Globus pallidus (tissue), 1 donor: ENCODE measurements at places on chromosomes 16 and 17.

DNA sequence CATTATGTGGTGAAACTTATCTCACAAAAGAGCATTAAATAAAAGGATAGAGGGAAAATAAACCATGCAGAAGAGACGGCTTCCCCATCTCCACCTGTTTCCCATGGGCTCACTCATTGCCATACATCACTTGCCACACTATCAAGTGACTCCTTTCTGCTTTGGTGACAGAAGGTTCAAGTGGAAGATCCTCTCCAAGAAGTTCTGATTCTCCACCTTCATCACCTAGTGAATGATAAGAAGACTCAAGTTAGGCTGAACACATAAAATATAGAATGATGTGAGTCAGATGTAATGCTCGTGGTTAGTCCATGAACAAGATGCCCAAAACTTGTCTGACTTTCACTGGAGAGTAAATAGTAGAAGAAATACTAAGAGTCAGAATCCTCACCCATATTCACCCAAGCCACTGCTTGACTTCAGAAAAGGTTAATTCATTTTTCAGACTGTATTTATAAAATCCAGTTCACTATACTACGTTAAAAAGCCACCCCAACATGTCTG, 100.1 kb upstream of the TOB1 start:
- no peak for DNase-seq

- DNase-seq: no peak
These were observed 24.1 kb downstream of the DNAJA2 start for GRCh38 chr16:46949241-46949892.

- DNase-seq: no peak
These were observed 20.6 kb downstream of the NPTX1 start for GRCh38 chr17:80455784-80456183.

- DNase-seq: no peak
These were observed 584 bp downstream of the PMP22 start for GRCh38 chr17:15264542-15264941.

GRCh38 chr16:89422905-89423630, 67.3 kb downstream of the ANKRD11 start:
- no peak for DNase-seq

- DNase-seq: no peak
These were observed 20.3 kb downstream of the CACNG5 start for GRCh38 chr17:66855204-66855603.

DNA sequence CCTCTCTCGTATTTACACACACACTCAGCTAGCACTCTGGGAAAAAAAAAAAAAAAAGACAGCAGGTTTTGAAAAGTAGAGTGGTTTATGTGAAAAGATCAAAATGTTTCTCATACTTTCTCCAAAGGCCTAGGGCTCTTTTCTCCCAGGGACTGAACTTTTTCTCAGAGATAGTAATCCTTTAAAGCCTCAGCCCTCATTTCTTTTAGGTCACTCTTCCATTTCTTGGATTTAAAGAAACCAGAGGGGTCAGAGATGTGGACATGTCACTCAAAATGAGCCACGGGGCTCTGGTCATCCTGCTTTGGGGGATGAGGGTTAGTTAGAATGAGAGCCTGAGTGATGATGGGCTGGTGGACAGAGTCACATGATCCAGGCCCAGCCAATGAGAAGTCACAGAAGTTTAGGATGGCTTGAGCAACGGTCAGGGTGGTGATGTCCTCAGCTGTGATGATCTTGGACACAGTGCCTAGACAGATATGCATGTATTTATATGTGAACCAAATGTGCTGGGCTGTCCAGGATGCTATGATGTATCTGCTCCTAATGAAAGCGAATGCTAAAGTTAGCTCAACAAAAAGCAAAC, 33.7 kb upstream of the AXIN2 start:
- DNase-seq: no peak

DNA sequence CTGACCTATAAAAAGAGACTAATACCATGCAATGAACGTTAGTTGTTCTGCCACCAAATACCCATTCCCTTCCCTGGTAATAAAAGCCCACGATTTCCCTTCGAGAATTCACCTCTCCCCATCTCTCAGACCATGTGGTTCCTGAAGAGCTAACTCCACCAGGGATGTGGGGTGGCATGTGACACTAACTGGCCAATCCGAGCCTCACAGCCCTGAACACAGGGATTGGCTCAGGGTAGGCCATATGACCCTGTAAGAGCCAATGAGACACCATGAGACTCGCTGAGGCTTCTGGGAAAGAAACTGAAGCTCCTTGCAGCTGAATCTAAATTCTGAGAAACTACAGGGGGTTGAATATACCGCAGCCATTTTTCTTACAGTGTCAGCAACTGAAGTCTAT, 21.1 kb downstream of the HELZ start:
- DNase-seq: no peak

DNA sequence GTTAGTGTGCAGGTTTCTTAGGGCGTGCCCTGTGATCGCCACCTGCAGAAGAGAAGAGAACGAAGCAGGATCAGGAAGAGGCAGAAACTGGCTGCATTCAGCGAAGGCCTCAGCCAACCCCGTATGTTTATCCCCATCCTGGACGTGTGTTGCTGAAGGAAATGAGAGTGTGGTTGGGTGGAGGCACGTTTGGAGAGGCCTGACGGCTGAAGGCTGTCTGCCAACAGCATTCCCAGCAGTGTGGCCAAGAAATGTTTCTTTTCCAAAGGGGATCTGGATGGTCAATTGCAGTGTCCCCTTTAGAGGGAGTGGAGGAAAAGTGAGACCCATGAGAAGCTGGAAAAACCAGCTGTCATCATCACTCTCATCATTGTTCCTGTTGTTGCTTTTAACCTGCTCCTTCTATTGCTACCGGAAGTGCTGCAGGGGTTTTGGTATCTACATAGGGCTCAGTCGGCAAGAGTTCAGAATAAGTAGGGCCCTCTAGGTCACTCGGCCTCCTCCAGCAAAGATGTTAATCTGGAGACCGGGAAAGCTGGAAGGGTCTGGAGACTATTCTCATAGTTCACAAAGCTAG, 46.5 kb upstream of the SLC47A1 start:
- DNase-seq: no peak

DNA sequence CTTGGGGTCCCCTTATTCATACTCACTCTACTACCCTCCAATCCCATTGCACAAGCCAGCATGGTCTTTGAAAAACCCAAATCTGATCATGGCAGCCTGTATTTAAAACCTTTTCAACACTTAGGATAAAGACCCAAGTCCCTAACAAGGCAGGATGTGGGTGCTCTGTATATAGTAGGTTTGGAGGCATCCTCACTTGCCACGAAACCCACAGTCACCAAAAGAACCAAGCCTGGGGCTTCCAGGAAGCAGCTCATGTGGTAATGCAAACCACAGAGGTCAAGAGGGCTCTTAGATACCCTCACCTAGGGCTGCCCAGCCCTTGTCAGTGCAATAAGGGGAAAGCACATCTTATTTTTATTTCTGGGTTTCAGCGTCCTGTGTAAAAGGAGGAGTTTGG, 218.6 kb upstream of the ASIC2 start:
- DNase-seq: no peak

GRCh38 chr16:4494746-4495490, 18.7 kb downstream of the HMOX2 start:
- no peak for DNase-seq

DNA sequence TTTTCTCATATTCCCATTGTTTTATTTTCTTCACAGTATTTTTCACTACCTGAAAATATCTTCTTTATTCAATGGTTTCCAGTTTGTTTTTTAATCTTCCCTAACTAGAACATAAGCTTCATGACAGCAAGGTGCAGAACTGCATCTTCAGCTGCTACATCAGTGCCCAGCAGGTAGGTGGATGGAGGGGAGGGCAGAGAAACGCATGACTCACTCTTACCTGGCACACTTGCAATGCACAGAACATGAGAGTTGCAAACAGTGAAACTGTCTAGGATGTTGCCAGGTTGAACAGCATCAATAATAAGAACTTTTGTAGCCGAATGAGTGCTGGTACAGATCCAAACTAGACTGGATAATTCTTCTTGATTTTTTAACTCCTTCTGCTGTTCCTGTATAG, 127.1 kb downstream of the SPAG9 start:
- no peak for DNase-seq

GRCh38 chr17:76920364-76921139, 52.3 kb downstream of the MGAT5B start:
- DNase-seq: no peak

DNA sequence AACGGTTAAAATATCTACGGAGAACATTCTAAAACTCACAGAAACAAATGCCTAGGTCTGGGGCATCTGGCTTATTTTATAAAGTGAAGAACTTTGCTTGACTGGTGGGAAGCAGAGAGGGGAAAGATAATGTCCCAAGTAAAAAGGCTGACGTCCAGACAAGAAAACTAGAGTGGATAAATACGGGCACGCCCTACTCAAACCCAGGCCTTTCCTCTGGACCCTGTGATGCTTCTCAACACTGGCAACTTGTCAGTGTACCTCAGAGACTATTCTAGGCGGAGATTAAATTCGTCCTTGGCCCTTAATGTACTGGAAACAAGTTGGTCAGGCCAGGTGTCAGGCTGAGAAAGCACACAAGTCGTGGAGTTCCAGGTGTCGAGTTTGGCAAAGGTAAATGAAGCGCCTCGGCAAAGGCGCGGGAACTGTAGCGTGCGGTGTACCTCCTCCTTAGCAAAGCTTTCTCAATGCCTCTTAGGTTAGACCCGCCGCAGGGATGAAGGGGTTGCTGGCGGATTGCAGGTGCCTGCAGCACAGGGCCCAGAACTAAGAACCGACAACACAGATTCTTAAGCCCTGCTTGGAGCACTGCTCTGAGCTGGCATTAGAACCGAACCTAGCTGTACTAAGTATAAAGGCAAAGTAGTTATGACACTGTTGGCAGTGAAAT, 668 bp upstream of the UNK start:
- DNase-seq: no peak

GRCh38 chr16:79400462-79401149, 199.9 kb downstream of the MAF start:
- no peak for DNase-seq
